ENCODE measurements at places on chromosomes 12 and 14. TPM values are rescaled to one million over a fixed set of nuclear protein-coding genes. Genes with fewer than 3 reads are reported as not detected.

DNA sequence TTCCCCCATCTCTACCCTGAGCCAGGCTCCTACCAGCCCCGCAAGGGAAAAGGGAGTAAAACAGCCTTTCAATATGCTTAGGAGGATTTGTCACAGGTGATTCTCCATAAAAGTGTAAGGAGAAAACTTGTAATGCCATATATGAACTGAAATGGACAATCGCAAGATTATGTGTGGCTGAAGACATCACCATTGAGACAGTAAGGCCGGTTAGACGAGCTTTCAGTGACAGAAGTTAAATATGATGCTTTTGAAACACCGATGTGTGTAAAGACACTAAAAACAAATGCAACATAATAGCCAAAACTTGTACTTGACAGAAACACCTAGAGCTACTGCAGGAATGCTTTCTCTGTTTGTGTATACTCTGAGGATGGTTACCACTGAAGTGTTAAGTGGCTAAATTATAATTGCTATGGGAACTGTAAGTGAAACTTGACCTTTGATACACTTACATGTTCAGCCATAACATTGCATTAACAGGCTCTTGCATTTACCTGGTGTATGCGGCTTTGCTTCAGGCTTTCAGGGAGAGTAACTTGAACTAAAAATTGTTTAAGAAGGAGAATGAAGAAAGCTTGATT, 42.3 kb downstream of the FAR2 start:
- H3K4me1 ChIP-seq = no peaks in the 10 kb centered on the region
- no peak overlapping the region for H3K4me3 ChIP-seq
- H3K36me3 ChIP-seq = no peaks in the 10 kb centered on the region
- DNase-seq = no peak
- H3K27me3 ChIP-seq = no peaks in the 10 kb centered on the region

- no peak for DNase-seq
- H3K27me3 ChIP-seq = no peaks in the 10 kb centered on the region
- peaks cover 5% of the 10 kb centered on the region for H3K4me1 ChIP-seq
- no peaks in the 10 kb centered on the region for H3K36me3 ChIP-seq
- no peak overlapping the region for H3K4me3 ChIP-seq
Observed at GRCh38 chr14:96805956-96806355, 8.8 kb downstream of the VRK1 start.

GRCh38 chr14:41642367-41642766, 35.7 kb downstream of the LRFN5 start:
- no peak overlapping the region for H3K27ac ChIP-seq
- no peaks in the 10 kb centered on the region for H3K27me3 ChIP-seq
- no peaks in the 10 kb centered on the region for H3K4me1 ChIP-seq
- no peak for DNase-seq
- H3K4me3 ChIP-seq = no peak overlapping the region

GRCh38 chr12:110123919-110124268, 263 bp upstream of the IFT81 start:
- peak overlapping the region; percentile 63 for H3K4me3 ChIP-seq
- H3K36me3 ChIP-seq = peaks cover 5% of the 10 kb centered on the region
- no peak overlapping the region for H3K27ac ChIP-seq
- H3K27me3 ChIP-seq = no peaks in the 10 kb centered on the region

- H3K4me3 ChIP-seq = peak within 1 kb of the TSS; percentile 98
- DNase-seq = peak; percentile 99
- H3K27ac ChIP-seq = peak within 1 kb of the TSS; percentile 92
- H3K27me3 ChIP-seq = no peaks in the 10 kb centered on the region
- peaks cover 27% of the 10 kb centered on the region for H3K36me3 ChIP-seq
Observed at GRCh38 chr14:34539407-34540180, at the start of gene EAPP. Gene EAPP (minus strand): TSS chr14:34539701. CDS start chr14:34539628, 73 bp downstream.

DNA sequence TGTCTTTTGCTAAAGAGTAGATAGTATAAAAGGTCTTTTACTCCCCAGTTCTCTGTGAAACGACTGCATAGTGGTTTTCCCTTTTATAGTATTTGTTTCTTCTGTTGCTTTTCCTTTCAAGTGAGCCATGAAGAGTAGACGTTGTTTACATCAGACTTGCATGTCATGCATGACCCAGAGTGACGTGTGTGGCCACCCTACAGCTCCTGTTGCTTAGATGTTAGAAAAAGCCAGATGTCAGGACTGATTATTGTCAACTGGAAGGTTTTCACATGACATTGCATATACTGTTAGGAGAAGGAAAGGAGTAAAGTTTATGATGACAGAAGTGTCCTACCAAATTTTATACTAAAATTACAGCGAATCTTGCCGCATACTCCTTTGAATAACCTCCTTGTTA, 1.3 kb upstream of the RD3L start:
- H3K4me3 ChIP-seq = no peak overlapping the region
- peaks cover 18% of the 10 kb centered on the region for H3K27me3 ChIP-seq

The SMCO2 gene
- total RNA-seq = not detected

The KLRD1 gene
- 0.19 TPM for total RNA-seq

The ZNF891 gene
- 1.5 TPM for total RNA-seq

The FLVCR2 gene
- total RNA-seq = 12.3 TPM

Data from gastrocnemius medialis (tissue), 4 donors.